Panc1 (cell line): ENCODE measurements at places on chromosomes 12 and 14. TPM values are rescaled to one million over a fixed set of nuclear protein-coding genes. Genes with fewer than 3 reads are reported as not detected.

DNA sequence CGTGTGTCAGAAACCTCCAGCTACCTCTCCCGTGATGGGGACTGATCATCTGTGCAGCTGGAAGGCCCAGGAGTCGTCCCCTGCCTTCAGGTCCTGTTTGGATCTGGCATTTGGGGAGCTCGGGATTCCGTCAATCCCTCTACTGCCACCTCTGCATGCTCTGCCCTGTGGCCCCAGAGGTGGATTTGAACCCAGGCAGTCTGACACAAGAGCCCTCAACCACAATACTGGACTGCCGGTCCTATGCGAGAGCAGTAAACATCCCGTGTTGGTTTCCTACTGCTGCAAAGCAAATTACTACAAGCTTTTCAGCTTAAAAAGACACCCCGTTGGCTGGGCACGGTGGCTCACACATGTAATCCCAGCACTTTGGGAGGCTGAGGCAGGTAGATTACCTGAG lies 121.9 kb upstream of the FKBP4 start:
- DNase-seq: no peak

DNA sequence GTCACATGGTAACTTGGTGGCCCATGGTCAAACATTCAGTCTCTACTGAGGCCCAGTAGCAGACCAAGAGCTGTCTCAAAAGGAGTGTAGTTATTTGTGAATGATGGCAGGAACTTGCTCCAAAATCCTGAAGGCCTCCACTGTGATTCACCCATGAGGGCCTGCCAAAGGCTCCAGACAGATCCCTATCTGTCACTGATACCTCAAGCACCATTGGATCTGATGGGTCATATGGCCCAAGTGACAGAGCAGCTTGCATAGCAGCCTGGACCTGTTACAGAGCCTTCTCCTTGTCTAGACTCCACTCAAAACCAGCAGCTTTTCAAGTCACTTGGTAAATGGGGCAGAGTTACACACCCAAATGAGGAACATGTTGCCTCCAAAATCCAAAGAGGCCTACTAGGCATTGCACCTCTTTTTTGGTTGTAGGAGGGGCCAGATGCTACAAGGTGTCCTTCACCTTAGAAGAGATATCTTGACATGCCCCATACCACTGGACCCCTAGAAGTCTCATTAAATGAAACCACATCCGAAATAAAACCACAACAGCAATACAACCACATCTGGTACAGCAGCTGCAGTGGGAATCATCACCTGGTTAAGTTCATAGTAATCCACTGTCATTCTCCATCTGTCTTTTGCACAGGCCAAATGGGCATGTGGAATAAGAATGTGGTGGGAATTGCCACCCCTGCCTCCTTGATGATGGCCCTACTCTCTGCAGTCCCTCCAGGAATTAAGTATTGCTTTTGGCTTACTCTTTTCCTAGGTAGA lies 150.4 kb upstream of the MAX start:
- no peak for DNase-seq

The DCN gene
- 1.9 TPM for total RNA-seq

The SCN8A gene
- total RNA-seq: 8.6 TPM

GRCh38 chr14:32509632-32510187 lies 180.6 kb downstream of the AKAP6 start:
- DNase-seq: no peak

DNA sequence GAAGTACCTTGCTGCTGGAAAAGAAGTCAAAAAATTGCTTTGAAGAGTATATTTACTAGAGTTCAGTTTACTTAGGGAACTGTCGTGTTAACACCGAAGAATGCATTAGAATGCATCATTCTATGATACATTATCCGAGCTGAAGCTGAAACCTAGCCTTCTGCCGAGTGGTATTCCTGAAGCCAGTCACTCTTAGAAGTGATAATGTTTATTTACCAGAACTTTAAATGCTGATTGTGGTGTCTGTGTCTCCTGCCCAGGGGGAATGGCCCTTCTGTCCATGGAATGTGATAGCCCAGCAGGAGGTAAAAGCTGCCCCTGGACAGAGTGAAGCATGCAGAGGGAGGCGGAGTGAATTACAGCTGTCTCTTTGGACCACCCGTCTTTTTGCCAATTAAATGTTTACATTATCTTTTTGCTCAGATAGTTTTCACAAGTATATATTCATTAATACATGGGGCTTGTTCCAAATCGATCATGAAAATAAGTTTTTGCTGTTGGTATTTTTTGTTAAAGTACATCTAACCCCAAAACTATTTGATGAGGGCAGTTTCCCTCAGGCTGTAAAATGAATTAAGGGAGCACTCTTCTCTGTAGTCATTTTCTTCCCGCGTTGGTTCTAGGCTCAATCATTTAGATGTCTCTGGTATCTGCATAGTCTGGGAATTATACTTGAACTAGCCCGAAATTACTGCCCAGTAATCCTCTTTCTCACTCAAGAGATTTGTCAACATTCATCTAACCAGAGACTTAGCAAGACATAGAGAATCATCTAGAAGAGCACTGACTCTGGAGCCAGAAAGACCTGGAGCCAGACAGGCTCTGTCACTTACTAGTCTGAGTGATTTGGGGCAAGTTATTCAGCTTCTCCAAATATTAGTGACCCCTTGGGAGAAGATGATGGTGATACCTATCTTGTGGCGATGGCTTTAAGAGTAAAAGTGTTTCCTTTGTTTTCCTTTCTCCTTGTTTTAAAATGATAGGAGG lies 147.6 kb downstream of the CRADD start:
- DNase-seq: no peak

GRCh38 chr14:95948558-95948981 lies 71.9 kb downstream of the TUNAR start:
- DNase-seq: no peak

DNA sequence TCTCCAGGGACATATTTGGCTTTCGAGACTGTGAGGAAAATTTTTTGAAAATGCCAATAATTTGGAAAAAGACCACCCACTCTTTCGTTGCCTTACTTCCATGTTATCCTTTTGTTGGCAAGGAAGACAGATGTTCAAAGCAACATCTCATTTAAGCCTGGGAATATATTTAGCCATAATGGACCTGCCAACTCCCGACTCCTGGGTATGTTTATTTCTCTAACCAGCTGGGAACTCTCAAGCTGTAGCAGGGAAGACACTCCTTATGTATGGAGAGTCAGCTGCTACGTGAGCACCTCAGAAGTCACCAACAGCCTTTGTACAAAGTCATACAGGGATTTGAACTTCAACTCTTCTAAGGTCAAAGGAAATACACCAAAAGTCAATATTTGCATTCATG lies 96.5 kb upstream of the DAAM1 start:
- DNase-seq: no peak

- no peak for DNase-seq
These were observed 17.9 kb downstream of the WASHC3 start for GRCh38 chr12:102043928-102044327.

The SLC5A8 gene
- total RNA-seq: not detected

DNA sequence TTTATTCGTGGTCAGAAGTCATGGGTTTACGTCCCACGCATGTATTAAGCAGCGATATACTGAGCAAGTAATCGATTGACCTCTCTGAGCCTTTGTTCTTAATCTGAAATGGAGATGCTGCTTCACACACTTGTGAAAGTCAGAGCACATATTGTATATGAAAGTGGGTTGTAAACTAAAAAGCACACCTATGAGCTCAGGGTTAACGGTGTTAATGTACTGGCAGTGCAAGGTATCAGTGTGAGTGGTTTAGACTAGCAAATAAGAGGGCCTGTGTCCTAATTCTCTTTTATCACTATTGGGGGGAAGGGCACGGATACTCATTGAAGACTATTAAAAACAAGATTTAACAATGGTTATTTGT lies 676 bp downstream of the MRPL42 start:
- DNase-seq: no peak

The GLS2 gene
- 1.3 TPM for total RNA-seq
